ENCODE measurements at places on chromosomes 13 and 19. TPM values are rescaled to one million over a fixed set of nuclear protein-coding genes. Genes with fewer than 3 reads are reported as not detected.

- no peaks in the 10 kb centered on the region for H3K27me3 ChIP-seq
- H3K27ac ChIP-seq = no peak overlapping the region
- no peaks in the 10 kb centered on the region for H3K36me3 ChIP-seq
- DNase-seq = no peak
Observed at GRCh38 chr13:34153428-34154180, 335.7 kb downstream of the RFC3 start.

NTF4 gene
- total RNA-seq = not detected

DNA sequence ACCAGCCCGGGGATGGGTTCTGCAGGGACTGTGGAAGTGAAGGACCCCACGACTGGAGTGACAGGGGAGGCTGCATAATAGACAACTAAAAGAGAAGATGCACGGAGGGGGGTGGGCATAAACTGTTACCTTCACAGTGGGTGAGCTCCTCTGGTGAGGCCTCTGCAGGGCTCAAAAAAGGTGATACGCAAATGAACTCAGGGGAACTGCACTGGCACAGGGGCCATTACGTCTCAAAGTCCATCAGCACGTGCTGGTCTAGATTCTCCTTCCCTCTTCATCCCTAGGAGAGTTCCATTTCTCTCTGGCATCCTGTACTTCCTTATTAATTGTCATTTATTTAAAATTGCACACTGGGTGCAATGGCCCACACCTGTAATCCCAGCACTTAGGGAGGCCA lies 8.1 kb upstream of the FFAR2 start:
- no peak overlapping the region for H3K27ac ChIP-seq
- H3K27me3 ChIP-seq = no peaks in the 10 kb centered on the region
- H3K4me1 ChIP-seq = peaks cover 31% of the 10 kb centered on the region
- no peak overlapping the region for H3K4me3 ChIP-seq

IFNL1 gene
- not detected for total RNA-seq

GRCh38 chr13:39461685-39462266 lies 141.2 kb downstream of the LHFPL6 start:
- no peak overlapping the region for H3K27ac ChIP-seq
- no peaks in the 10 kb centered on the region for H3K4me1 ChIP-seq
- H3K36me3 ChIP-seq = no peaks in the 10 kb centered on the region
- DNase-seq = no peak
- no peak overlapping the region for H3K4me3 ChIP-seq
- no peaks in the 10 kb centered on the region for H3K27me3 ChIP-seq

DNA sequence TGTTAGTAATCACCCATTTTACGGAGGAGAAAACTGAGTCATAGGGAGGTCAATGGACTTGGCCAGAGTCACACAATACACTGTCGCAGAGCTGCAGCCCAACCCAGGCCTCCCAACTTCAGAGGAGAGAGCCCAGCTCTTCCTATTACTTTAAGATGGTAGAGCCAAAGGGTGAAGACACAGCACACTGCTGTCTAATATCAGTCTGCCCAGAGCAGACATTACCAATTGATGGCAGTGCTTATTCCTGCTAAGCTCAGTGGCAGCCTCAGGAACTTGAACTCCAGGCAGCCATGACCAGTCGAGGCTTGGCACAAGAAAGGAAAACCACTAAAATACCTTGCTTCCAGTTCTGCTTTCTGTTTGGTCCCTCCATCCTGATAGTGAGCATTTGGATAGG lies 18.4 kb downstream of the TMEM150B start:
- H3K27me3 ChIP-seq = no peaks in the 10 kb centered on the region
- DNase-seq = no peak
- H3K36me3 ChIP-seq = peaks cover 40% of the 10 kb centered on the region
- peaks cover 7% of the 10 kb centered on the region for H3K4me1 ChIP-seq

GRCh38 chr19:10686661-10687517 lies 14.3 kb upstream of the QTRT1 start:
- no peak for DNase-seq
- no peaks in the 10 kb centered on the region for H3K27me3 ChIP-seq
- no peak overlapping the region for H3K4me3 ChIP-seq
- no peaks in the 10 kb centered on the region for H3K4me1 ChIP-seq

All from stomach (tissue), 19 donors.